Stimulated activated CD4-positive, alpha-beta T cell treated with anti-CD3 and anti-CD28 coated beads, TNF-alpha, amount 100 ng/mL, for 4 hours (primary cell): ENCODE measurements at places on chromosomes 16 and 17.

DNA sequence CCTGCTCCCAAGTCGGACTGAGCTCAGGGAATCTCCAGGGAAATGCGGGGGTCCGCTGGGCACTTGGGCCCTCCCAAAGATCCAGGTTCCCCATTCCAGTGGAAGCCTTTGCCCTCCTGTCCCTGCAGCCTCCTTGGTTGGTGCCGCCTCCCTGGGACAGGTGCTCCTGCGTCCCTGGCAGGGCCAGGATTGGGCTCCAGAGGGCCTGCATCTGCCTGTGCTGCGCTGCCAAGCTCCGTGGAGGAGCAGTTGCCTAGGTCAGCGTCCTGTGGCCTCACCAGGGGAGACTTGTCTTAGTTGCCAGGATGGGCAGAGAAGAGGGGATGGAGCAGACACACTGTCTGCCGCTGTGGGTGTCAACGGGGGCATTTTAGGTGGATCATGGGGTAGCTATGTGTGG, 67.1 kb downstream of the MSI2 start:
- no peak for DNase-seq

DNA sequence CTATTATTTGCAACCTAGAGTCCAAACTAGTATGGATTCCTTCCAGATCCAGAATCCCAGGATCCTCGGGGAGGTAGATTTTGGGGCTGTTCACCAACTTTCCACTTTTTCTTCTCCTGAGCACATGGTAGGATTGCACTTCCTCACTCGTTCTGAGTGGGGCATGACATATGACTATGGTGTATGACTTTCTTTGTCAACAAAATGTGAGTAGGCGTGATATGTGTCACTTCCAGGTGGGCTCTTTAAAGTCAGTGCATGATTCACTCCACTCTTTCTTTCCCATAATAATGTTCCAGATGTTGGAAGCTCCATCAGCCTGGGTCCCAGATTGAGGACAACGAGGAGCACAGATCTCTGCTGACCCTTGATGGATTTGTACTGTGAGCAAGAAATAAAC, 21.5 kb downstream of the IRX5 start:
- no peak for DNase-seq

GRCh38 chr16:17211797-17212196, 259.0 kb downstream of the XYLT1 start:
- no peak for DNase-seq

- no peak for DNase-seq
Measured at GRCh38 chr17:55264278-55264644, 499 bp upstream of the HLF start.

DNA sequence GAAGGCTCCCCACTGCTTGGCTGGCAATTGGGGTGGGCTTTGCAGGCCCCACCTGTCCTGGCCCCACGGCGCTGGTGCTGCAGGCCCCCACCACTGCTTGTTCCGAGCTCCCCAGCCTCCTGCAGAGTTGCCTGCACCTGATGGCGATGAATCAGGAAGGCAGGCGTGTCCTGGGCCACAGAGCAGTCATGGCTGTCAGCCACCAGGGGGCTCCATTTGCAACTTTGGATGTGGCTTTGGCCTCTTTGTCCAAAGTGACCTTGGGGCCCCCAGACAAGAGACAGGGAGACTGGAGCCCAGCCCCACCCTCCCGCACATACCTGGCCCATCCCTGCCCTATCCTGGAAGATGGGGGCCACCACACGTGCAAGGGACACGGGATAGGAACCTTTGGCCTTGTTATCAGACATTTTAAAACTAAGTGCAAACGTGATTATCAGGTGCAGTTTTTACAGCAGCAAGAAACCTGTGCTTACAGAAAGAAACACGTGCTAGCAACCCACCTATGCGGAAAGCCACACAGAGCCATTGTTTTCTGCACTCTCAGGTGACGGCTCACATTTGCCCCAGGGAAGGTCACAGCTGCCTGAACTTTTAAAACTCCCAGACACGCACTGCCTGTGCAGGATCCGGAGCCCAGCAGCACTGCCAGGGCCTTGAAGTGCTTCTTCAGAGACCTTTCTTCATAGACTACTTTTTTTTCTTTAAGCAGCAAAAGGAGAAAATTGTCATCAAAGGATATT, at the start of gene DNASE1:
Gene DNASE1 (plus strand): TSS at position 443 of the 743 bp plus-strand sequence. CDS start 683 bp downstream, outside the sequence.
- DNase-seq, result no peak

GRCh38 chr16:89184933-89185794, 13.6 kb downstream of the CDH15 start:
- no peak for DNase-seq

DNA sequence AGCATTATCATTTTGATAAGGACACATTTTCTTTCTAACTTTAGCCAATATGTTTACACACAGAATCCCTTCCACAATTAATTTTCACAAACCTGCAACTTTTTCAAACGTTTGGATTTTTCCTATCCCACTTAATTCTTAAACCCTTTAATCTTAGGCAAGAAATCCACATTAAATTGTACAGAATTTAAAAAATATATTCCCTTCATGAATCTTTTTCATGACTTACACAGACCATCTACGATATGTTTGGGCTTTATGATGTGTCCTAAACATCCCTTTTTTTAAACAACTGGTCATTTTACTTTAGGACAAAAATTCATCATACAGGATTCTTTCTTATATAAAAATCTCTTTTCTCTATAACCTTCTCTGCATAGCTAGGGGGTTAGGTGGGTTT, 241.5 kb upstream of the CNTNAP4 start:
- DNase-seq, result no peak
